GM23248 (cell line): ENCODE measurements at places on chromosomes 1 and 21.

DNA sequence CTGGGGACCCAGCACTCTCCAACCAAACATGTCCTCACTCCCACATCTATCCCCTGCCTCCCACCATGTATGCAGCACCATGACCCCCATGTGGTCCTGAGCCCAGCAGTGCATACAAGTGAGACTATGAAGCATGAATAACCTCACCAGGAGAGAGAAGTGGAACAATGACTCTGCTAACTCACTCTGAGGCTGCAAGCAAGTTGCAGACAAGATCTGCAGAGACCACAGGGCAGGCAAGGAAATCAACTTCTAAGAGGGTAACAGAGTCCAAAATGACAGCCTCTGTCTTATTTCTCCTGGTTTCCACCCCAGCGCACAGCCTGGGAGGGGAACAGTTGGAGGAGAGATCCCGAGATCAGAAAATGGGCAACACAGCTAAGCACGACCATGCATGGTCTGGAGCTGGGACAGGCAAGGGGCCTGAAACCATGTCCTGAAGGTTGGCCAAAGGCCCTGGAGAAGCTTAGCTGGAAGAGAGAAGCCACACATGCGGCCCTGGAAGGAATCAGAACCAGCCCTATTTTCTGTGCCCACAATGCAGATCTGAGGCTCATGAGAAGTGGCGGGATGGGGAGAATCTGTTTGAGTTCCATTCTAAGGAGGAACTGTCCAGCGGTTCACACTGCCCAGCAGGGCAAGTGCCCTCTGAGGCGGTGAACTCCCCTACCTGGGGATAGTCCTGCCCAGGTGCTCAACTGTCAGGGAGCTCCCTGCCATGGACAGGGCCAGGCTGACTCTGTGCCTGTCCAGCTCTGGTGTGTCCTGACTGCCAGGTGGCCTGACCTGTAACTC is 12.5 kb upstream of the REN start:
- DNase-seq = no peak

DNA sequence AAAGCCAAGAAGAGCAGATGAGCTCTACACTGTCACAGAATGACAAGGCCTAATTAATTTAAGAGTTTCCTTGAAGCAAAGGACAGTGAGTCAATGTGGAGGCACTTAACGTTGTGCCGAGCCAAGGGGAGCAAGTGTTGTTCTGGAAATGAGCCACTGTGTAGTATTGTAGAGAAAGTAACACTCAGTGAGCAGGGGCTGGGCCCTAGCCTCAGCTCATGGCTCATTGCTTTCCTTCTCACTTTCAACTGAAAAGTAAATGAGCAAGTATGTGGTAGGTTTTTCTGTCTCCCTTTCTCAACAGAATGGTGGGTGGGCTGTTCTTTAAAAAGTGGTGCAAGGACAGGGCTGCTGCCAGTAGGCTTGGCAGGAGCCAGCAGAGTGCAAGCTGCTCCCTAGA is 11.8 kb upstream of the KIAA0040 start:
- no peak for DNase-seq

DNA sequence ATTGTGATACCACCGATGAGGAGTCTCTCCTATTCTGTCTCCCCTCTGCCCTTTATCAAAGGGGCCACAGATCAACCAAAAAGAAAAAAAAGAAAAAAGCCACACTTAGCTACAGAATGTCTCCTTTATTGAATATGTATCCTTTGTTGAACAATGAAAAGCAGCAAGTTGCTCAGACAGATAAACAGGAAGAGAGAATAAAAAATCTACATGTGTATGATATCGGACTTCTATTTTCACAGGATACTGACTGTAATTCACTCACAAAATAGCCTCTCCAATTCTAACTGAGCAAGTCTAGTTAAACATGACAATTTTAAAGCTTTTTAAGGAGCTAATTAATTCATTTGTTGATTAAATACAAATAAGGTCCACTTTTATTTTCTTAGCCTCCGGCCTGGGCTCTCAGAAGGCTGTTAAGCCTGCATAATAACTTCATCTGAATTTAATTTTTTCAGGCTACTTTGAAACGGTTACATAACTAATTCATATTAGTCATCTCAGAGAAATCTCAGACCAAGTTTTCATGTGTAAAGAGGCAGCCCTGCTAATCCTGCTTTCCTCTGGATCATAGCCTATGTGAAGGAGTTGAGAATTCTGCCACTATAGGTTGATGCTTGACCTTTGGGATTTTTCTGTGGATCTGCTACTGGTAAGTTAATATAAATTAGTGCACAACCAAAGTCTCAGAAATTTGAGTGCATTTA is 304.1 kb upstream of the NR5A2 start:
- DNase-seq = peak; percentile 66

GRCh38 chr1:40390857-40391256 is 17.3 kb downstream of the SMAP2 start:
- DNase-seq = no peak

GRCh38 chr1:91879733-91880132 is 6.2 kb downstream of the TGFBR3 start:
- no peak for DNase-seq

DNA sequence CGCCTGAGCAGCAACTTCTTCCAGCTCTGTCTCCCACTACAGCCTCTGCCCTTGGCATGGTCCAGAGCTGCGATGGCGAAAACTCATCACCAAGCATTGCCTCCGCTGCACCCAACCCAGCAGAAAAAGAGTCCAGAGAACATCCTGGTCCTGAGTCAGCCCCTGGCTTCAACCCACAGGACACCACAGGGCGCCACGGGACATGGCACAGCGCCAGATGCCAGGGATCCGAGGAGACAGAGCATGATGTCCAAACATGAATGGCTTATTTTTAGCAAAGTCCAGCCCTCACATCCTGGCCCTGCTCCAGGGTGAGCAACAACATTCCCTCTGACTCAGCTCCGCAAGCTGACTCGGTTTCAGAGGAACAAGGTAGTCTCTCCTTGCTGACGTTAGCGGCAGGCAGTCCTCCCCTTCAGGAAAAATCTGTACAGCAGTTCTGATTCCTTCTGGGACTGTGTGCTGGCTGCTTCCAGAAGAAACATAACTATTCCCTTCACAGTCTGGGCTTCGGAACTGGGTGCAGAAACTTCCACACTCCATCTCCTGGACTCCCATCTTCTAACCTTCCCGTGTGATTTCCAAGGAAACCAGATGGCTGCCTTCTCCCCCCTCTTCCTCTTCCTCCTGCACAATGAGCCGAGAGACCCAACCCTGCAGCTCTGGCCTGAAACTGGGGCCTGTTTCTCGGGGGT is 131.3 kb downstream of the TOMM20 start:
- DNase-seq = peak; percentile 99

GRCh38 chr1:53686091-53686964 is 52.6 kb downstream of the GLIS1 start:
- DNase-seq = no peak

- no peak for DNase-seq
Observed at GRCh38 chr1:61904354-61904753, 162.1 kb downstream of the PATJ start.

DNA sequence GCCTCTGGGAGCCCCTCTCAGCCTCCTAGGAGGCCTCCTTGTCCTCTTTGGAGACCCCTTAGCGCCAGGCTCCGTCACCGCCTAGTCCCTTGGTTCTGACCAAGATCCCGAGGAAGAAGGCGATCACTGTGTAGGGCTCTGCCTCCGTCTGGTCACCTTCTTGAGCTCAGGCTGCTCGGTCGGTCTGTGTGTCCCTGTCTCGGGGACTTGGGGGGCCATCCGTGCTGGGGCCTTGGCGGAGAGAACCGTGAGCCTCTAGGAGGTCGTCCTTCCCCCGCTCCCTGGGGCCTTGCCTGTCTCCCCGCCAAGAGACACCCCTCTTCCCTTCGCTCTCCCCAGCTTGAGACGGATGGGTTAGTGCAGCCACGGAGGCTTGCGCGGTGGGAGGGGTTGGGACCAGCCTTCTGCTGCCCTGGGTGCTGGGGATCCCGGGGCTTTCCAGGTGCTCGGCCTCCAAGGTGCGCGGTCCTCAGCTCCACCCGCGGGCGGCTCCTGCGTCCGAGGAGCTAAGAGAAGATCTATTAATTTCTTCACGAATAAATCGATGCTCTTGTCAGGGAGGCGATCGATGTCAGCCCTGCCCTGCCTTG is 701 bp upstream of the INSRR start:
- peak; percentile 55 for DNase-seq

- peak; percentile 47 for DNase-seq
Observed at GRCh38 chr1:202656951-202657646, 53.2 kb downstream of the SYT2 start.

- DNase-seq = peak; percentile 97
Observed at GRCh38 chr1:203663294-203663693, 36.7 kb downstream of the ATP2B4 start.

DNA sequence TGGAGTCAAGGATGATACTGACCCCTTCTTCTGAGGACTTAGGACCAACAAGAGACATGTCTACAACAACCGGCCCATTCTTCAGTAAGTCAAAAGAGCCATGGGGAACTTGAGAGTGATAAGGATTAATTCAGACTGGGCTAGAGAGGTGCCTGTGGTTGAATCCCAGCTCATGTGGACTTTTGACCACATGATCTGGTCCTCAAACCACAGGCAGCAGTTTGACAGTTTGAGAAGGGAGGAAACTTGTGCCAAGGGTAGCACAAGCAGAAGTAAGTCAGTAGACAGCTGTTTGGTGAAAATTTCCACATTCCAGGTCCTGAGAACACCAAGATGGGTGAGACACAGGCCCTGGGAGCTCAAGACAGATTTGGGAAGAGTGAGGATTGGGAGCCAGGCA is 19.8 kb downstream of the SH3BP5L start:
- no peak for DNase-seq

- no peak for DNase-seq
Observed at GRCh38 chr1:21397813-21398188, 42.1 kb upstream of the NBPF3 start.
